Breast epithelium (tissue), 4 donors: ENCODE measurements at places on chromosomes 5 and 9. TPM values are rescaled to one million over a fixed set of nuclear protein-coding genes. Genes with fewer than 3 reads are reported as not detected.

DNA sequence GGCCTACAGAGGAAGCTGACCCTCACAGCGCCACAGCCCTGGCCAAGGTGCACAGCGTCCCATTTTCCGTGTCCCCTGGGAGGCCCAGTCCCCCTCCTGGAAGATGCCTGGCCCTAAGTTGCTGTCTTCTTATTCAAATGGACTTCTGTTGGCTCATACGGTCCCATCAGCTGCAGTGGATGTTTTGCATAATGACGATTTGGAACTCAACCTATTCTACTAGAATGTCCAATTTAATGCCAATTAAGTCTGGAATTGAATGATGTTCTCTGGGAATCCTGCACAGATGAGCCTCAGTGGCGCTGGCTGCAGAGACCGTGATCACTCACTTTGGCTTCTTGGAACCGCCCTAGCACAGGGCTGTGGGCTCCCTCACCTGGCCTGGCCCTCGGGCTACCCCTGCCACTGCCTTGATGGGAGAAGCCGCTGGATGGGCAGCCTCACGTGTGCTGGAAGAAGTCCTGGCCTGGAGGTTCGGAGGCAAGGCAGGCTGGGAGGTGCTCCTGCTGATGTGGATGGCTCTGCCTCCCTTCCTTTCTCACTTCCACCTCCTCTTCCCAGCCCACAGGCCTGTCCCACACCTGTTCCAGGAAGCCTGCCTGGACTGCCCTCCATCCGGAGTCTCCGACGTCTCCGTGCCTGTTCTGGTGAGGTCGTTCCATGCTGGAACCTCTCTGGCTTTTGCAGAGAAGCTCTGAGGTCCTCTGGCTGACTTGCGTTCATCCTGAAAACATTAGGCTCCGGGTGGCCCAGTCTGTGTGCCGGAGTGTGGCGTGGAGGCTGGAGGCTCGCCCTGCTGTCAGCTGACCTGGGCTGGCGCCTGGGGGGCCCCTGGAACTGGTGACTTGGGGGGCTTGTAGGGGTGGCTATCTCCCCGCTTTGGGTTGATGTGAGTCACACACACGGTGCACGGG, 147.1 kb downstream of the RXRA start:
- H3K27ac ChIP-seq = peak overlapping the region; percentile 29
- no peak overlapping the region for H3K4me3 ChIP-seq
- H3K36me3 ChIP-seq = no peaks in the 10 kb centered on the region
- no peak for DNase-seq
- H3K27me3 ChIP-seq = no peaks in the 10 kb centered on the region
- peaks cover 8% of the 10 kb centered on the region for H3K4me1 ChIP-seq

DNA sequence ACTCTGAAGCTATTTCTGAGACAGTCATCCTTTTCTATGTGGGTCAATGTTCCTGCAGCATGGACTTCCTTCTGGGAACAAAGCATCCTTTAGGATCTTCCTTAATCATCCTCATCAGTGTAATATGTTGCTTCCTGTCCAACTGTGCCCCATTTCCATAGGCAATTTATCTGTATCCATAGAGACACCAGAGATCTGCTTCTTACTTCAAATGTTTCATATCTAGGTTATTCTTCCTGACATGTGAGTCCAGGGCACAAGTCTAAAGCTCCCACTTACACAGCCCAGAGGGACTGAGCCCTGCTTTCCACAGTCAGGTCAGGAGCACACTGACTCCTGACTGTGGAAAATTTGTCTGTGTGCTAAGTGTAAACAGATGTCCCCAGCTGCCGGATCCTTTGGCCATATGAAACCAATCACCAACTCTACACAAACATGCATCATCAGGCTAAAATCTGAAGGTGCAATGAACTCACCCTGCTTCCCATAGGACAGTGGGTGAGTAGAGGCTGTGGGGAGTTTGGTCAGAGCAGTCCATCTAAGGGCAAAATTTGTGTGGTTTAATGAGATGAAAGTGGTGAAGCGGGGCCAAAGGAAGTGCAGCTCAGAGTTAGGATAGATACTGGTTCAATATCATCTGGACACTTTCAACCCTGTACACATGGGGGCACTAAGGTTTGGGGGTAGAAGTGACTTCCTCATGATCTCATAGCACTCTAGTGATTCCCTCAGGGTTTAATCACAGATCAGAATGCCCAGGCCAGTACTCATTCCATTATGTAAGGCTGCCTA, 85.2 kb upstream of the TNC start:
- no peak overlapping the region for H3K27ac ChIP-seq
- H3K4me3 ChIP-seq = no peak overlapping the region
- DNase-seq = no peak
- no peaks in the 10 kb centered on the region for H3K27me3 ChIP-seq
- no peaks in the 10 kb centered on the region for H3K36me3 ChIP-seq

DNA sequence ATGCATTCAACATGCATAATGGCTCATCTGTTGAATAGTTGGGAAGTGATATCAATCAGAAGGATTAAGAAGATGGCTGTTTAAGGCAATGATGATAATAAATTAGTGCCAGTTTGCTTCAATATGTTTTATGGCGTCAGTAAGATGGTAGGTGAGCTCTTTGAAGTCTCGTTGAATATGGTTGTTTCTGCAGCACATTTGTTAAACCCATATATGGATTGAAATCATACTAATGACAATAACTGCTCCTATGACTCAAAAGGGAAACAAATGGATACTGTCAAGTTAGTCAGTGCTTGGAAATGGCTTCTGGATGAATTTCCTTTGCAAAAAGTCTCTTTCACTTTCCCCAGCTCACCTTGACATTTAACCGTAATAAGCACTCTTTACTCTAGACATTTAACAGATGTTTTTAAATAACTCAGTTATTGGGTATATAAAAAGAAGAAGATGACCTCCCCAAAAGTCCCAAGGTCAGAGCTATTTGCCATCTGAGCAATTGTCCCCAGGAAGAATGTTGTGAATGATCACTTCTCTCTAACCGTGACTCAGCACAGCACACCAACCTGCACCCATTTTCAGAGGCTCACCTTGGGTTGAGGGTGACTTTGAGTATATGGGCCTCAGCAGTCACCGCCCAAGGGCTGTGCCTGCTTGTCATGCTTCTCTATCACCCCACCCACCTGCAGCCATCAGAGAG, 133.4 kb downstream of the GRIA1 start:
- no peak overlapping the region for H3K27ac ChIP-seq
- no peaks in the 10 kb centered on the region for H3K4me1 ChIP-seq
- H3K36me3 ChIP-seq = no peaks in the 10 kb centered on the region
- no peaks in the 10 kb centered on the region for H3K27me3 ChIP-seq
- no peak overlapping the region for H3K4me3 ChIP-seq
- no peak for DNase-seq

GRCh38 chr5:56616454-56617160, 198.7 kb upstream of the MAP3K1 start:
- H3K4me3 ChIP-seq = peak overlapping the region; percentile 11
- H3K27me3 ChIP-seq = no peaks in the 10 kb centered on the region
- no peaks in the 10 kb centered on the region for H3K36me3 ChIP-seq

DNA sequence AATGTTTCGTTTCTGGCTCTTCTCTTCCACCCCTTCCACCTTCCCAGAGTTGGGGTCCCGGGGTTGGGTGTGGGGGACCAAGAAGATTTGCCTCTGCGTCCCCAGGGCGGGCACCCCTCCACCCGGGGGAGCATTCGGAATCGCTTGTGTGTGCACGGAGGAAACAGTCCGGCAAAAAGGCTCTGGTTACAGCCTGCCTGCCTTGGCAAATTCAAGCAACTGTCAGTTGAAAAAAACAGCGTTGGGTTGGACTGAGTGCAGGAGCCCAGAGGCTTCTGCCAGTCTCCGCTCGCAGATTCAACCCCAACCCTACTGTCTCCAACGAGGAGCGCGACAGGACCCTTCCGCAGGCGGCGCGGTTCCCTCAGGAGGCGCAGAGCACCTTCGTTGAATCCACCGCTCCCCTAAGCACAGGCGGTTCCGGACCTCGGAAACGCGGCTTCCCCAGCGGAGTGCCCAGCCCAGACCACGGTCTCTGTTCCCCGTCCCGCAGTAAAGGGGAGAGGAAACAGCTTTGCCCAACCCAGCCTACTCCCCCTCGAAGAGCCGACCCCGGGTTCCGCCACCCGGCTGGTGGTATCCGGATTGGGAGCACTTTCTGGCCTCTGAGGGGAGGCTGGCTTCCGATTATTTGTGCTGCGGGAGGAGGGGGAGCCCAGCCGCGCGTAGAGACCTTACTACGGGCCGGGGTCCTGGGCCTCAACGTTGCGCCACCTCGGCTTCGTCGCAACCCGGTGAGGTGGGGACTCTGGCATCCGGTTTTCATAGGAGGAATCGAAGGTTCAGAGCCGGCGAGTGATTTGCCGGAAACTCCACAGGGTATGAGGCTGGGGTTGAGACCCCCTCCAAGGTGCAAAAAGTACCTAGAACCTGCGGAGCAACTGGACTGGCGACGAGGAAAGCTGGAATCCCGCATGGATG, 9.6 kb downstream of the LHX6 start:
- peaks cover 2% of the 10 kb centered on the region for H3K27me3 ChIP-seq
- no peaks in the 10 kb centered on the region for H3K36me3 ChIP-seq
- peak overlapping the region; percentile 3 for H3K4me3 ChIP-seq
- no peak overlapping the region for H3K27ac ChIP-seq
- peaks cover 14% of the 10 kb centered on the region for H3K4me1 ChIP-seq

Gene UBE2QL1
- 1.8 TPM for total RNA-seq

Gene AGTPBP1
- 20.0 TPM for total RNA-seq

GRCh38 chr5:154708846-154709245, 46.3 kb upstream of the LARP1 start:
- no peaks in the 10 kb centered on the region for H3K4me1 ChIP-seq
- no peak for DNase-seq

DNA sequence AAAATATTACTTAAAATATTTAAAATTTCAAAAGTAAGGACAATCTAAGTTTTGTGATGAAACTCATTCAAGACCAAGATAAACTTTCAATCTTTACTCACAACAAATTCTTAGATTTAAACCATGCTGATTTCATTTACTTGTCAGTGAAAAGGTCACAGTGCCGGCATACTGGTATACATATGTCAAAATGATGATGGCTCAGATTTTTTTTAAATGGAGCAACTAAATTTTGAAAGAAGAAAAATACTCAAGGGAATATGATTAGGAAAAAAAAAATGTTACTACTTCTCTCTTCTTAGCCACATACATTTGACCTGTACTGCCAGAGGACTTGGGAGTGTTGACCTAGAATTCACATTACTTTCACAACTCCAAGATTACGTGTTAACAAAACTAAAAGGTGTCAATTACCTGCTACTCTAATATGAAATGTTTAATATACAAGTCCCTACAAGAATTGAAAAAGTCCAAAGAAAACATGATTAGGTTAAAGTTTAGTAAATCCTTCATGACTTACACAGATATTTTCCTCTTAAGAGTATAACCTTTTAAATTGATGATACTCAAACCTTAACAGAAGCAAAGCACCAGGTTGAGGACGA, 4.6 kb downstream of the EFNA5 start:
- H3K27ac ChIP-seq = no peak overlapping the region
- no peak for DNase-seq
- H3K4me3 ChIP-seq = no peak overlapping the region
- no peaks in the 10 kb centered on the region for H3K36me3 ChIP-seq

- H3K4me3 ChIP-seq = no peak overlapping the region
- H3K27ac ChIP-seq = no peak overlapping the region
- no peak for DNase-seq
- no peaks in the 10 kb centered on the region for H3K4me1 ChIP-seq
- H3K36me3 ChIP-seq = no peaks in the 10 kb centered on the region
These were observed 20.6 kb downstream of the ARL15 start for GRCh38 chr5:54289769-54290168.

DNA sequence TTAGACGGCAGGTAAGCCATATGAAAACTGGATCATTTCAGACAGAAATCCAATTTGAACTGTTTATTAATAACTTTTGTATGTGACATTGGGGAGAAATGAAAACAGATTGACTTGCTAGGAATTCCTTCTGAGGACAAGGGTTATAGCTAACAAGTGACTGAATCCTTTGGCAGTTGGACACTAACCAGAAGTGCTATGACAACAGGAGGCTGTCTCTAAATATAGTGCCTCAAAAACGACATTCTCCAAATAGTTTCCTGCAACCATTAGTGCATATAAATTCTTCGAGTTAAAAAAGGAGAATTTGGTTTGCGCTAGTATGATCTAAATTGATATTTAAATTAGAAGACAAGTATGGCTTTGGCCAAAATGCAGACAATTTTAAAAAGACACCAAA, 338.6 kb downstream of the PTPRD start:
- H3K4me3 ChIP-seq = no peak overlapping the region
- DNase-seq = no peak
- H3K36me3 ChIP-seq = no peaks in the 10 kb centered on the region

Gene FSTL4
- total RNA-seq = 0.16 TPM

- H3K4me3 ChIP-seq = no peak overlapping the region
- no peaks in the 10 kb centered on the region for H3K4me1 ChIP-seq
- DNase-seq = no peak
- no peaks in the 10 kb centered on the region for H3K27me3 ChIP-seq
These were observed 290.2 kb upstream of the MAP3K1 start for GRCh38 chr5:56525113-56525512.

Gene ZFP2
- 2.1 TPM for total RNA-seq
